ENCODE measurements at places on chromosomes 4 and X.

GRCh38 chr4:84578540-84579402, 4.2 kb upstream of the CDS1 start:
- DNase-seq, result peak; percentile 37

DNA sequence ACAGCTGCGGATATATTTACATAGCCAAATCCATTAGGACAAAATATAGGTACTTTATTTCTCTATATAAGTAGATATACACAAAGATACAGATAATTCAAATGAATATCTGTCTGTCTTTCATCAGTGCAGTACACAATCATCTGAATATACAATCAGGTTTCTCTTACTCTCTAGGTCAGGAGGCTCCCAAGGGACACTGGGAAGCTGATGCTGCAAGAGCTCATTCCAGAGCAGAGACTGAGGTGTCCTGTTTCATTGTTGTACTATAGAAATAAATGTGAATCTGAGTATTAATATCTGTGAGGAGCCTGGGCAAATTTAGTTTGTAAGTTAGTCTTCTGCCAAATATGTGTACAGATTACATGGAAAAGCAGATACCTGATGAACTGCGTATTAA, 4.2 kb downstream of the TLL1 start:
- DNase-seq, result no peak

- no peak for DNase-seq
Measured at GRCh38 chr4:78599931-78600375, 48.4 kb downstream of the ANXA3 start.

DNA sequence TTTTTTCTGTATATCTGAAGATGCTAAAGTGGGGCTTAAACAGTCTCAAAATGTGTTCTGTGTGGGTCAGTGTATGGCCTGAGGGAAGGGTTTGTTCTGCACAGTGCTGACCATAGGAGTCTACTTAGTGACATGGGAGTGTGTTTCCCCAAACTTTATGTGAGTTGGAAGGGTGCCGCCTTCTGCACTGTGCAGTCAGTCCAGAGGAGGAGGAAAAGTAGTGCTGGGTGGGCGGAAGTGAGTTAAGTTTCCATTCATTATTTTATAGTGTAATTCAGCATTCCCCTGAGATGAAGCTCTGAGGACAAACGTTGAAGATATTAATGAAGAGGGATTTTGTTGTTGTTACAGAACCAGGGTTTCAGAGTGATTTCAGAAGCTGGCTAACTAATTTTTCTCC, 2.9 kb downstream of the CHST7 start:
- DNase-seq, result no peak

GRCh38 chr4:139556724-139557555, 921 bp upstream of the SETD7 start:
- DNase-seq, result peak; percentile 52

All from midbrain (tissue), 1 donor.